ENCODE measurements at places on chromosomes 1 and 21. TPM values are rescaled to one million over a fixed set of nuclear protein-coding genes. Genes with fewer than 3 reads are reported as not detected.

DNA sequence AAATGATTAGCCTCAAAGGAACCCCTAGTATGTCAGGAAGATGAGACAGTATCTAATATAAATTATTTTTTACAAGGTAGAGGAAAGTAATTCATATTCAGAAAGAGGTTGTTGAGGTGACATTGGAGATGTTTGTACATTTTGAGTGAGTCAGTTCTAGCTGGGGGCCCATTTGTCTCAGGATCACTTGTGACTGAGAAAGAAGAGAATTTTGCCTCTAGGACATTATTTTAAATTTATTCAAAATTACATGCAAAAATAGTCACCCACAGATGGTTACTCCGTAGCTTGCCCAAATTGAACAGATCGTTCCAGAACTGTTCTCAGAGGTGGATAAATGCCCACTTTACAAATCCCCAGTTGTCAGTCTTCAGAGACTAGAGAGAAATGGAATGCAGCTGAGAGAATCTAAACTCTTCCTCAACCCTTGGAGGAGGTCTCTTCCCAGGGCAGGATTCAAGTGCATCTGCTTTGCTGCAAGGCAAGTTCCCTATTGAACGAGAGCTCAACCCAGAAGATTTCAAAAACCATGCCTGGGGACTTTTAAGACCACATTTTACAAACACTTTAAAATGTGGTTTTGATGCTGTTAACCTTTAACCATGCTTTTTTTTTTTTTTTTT, 987.8 kb upstream of the ADAMTS5 start:
- H3K27me3 ChIP-seq, result no peaks in the 10 kb centered on the region
- DNase-seq, result no peak
- no peak overlapping the region for H3K27ac ChIP-seq

- no peak for DNase-seq
- H3K4me1 ChIP-seq, result no peaks in the 10 kb centered on the region
- H3K36me3 ChIP-seq, result peaks cover 22% of the 10 kb centered on the region
- no peak overlapping the region for H3K4me3 ChIP-seq
- no peaks in the 10 kb centered on the region for H3K27me3 ChIP-seq
- H3K27ac ChIP-seq, result peak overlapping the region; percentile 3
Observed at GRCh38 chr1:156262461-156263287, 14.8 kb upstream of the PAQR6 start.

Gene ASTN1
- not detected for total RNA-seq

DNA sequence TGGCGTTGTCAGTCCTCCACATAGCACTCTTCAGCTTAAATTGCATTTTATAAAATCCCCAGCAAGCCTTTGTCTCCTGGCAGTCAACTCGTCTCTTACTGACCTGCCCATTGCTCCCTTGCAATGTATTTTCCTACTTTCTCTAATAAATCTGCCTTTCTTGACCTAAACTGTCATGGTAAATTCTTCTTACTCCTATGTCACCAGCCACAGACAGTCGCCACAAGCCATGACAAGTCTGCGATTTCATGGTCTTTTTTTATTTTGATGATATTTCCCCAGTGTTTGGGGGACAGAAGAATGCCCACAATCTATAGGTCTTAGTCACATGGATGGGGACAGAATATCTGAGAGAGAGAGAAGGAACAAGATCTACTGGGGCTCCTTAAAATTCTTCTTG, 8.4 kb downstream of the IFNAR2 start:
- no peaks in the 10 kb centered on the region for H3K27me3 ChIP-seq

Gene DCDC2B
- 0.21 TPM for total RNA-seq

All from activated T-cell treated with anti-CD3 and anti-CD28 coated beads, Interleukin-2, amount 50 U/mL, for 72 hours (primary cell).